ENCODE measurements at places on chromosomes 13 and 19. TPM values are rescaled to one million over a fixed set of nuclear protein-coding genes. Genes with fewer than 3 reads are reported as not detected.

GRCh38 chr13:29791997-29792780, 58.2 kb downstream of the UBL3 start:
- DNase-seq, result no peak
- no peak overlapping the region for H3K4me3 ChIP-seq
- H3K36me3 ChIP-seq, result no peaks in the 10 kb centered on the region
- no peaks in the 10 kb centered on the region for H3K27me3 ChIP-seq
- H3K4me1 ChIP-seq, result peaks cover 8% of the 10 kb centered on the region

DNA sequence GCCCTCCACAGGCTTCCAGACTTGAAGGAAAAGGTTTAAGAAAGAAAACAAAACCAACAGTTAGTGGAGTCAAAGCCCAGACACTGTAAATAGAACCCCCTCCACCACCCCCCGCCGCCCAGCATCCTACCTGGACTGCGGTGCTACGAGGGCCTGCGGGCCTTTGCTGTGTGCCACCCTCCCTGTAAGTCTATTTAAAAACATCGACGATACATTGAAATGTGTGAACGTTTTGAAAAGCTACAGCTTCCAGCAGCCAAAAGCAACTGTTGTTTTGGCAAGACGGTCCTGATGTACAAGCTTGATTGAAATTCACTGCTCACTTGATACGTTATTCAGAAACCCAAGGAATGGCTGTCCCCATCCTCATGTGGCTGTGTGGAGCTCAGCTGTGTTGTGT, 6.3 kb upstream of the GARIN5A start:
- peaks cover 3% of the 10 kb centered on the region for H3K36me3 ChIP-seq
- no peak overlapping the region for H3K27ac ChIP-seq
- no peak overlapping the region for H3K4me3 ChIP-seq
- no peaks in the 10 kb centered on the region for H3K27me3 ChIP-seq

GRCh38 chr13:94455414-94455813, 24.1 kb downstream of the DCT start:
- no peaks in the 10 kb centered on the region for H3K36me3 ChIP-seq
- peak overlapping the region; percentile 25 for H3K27ac ChIP-seq
- H3K27me3 ChIP-seq, result no peaks in the 10 kb centered on the region
- no peak overlapping the region for H3K4me3 ChIP-seq
- no peak for DNase-seq

DNA sequence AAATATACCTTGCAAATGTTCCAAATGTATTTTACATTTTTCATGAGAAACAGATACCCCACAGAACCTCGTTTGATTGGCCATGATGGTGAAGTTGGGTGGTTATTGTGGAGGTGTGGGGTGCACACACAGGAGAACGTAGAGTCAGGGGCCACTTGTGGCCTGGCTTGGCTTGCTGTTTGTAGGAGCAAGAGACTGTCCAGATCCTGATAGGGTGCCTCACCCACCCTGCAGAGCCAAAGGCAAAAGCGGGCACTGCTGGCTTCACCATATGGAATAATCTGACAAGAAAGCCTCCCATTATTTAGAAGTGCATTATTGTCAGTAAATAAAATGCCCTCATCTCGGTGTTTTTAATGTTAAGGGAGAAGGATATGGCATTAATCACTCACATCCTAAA, 330.2 kb downstream of the TEX29 start:
- H3K36me3 ChIP-seq, result no peaks in the 10 kb centered on the region
- no peak overlapping the region for H3K4me3 ChIP-seq

Gene SBSN
- total RNA-seq, result not detected

GRCh38 chr19:43506629-43507028, 2.1 kb upstream of the PHLDB3 start:
- DNase-seq, result no peak
- H3K36me3 ChIP-seq, result peaks cover 8% of the 10 kb centered on the region
- no peak overlapping the region for H3K4me3 ChIP-seq
- no peaks in the 10 kb centered on the region for H3K4me1 ChIP-seq
- H3K27me3 ChIP-seq, result no peaks in the 10 kb centered on the region

Gene ZNF14
- total RNA-seq, result 0.25 TPM

Gene PRRG2
- 5.9 TPM for total RNA-seq

- no peak for DNase-seq
- no peaks in the 10 kb centered on the region for H3K36me3 ChIP-seq
- H3K27ac ChIP-seq, result no peak overlapping the region
These were observed 97.8 kb downstream of the KLF12 start for GRCh38 chr13:74036373-74036772.

DNA sequence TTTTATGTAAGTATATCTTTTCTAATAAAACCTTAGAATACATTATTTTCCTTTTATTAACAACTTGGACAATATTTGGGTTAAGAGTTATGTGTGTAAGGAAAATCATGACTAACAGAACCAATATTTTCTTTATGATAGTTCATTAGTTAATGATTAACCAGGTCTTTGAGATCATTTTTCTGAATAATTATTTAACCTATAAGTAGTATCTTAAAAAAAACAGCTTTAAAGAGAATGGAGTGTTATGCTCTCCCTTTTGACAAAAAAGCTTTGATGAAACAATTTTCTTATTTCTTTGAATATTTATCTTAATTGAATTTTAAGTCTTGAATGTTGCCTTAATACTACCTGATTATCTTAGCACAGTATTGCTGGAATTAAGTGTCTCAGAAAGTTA, 3.8 kb downstream of the SLAIN1 start:
- H3K4me1 ChIP-seq, result no peaks in the 10 kb centered on the region
- DNase-seq, result no peak
- H3K4me3 ChIP-seq, result no peak overlapping the region
- H3K27ac ChIP-seq, result no peak overlapping the region
- no peaks in the 10 kb centered on the region for H3K27me3 ChIP-seq
- H3K36me3 ChIP-seq, result no peaks in the 10 kb centered on the region

Gene BEST2
- total RNA-seq, result not detected

DNA sequence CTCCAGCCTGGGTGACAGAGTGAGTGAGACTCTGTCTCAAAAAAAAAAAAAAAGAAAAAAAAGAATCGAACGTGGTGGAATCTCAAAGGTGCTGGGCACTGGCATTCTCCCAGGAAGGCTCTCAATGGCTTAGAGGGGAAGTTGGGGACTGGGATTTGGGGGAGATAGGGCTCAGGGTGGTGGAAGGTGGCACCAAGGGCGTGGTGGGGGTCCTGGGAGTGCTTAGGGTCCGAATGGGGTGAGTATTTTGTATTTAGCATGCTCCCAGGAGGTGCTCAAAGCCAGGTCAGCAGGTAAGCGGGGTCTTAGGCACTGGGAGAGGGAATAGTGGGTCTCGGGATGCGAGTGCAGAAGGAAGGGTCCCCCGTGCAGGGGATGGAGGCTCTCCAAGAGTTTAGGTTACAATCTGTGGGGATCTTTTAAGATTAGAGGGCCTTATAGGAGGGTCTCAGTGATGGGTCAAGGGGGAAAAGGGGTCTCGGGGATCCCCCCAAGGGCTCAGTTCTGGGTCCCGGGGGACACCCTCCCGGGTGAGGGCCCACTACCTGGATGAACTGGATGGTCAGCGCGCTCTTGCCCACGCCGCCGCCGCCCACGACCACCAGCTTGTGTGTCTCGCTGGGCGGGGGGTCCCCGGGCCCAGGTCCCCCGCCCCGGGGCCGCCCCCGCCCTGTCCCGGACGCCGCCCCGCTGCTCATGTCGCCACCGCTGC, 386 bp downstream of the RRAS start:
- peak overlapping the region; percentile 78 for H3K27ac ChIP-seq
- no peaks in the 10 kb centered on the region for H3K27me3 ChIP-seq
- H3K36me3 ChIP-seq, result no peaks in the 10 kb centered on the region
- H3K4me3 ChIP-seq, result peak overlapping the region; percentile 62

DNA sequence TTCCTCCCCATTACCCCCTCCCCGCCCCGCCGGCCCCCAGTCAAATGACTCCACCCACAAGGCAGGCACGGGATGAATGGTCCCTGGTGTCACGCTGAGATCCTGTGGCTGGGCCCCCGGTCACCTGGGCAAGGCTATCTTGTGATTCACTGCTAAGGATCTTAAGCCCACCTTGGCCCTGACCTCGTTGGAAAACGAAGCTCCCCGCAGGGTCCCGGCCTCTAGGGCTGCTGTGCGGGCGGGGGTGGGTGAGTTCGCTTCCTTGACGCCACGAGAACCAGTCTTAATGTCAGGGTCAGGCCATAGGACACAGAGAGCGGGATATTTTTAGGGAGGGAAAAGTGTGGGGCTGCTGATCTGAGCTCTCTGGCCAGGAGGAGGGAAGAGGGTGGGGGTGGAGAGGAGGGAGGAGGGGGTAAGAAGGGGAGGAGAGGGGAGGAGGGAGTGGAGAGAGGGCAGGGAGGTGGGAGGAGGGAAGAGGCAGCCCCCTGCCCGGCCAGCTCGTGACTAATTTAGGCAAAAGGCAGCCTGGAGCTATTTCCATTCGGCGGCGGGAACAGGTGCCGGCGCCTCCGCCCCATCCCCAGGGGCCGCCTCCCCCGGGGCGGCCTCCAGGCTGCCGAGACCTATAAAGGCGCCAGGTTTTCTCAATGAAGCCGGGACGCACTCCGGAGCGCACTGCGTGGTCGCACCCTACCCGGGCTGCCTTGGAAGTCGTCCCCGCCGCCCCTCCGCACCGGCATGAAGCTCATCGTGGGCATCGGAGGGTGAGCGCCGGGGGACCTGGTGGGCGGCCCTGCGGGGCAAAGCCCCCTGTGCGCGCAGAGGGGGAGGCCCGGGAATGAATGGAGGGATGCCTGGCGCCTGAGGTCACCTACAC, at the start of gene NMRK2:
NMRK2 (plus strand) TSS at position 139 of the 880 bp plus-strand sequence; CDS start at position 742, 603 bp downstream.
- no peak within 1 kb of the TSS for H3K4me3 ChIP-seq
- no peaks in the 10 kb centered on the region for H3K27me3 ChIP-seq
- no peaks in the 10 kb centered on the region for H3K4me1 ChIP-seq
- H3K27ac ChIP-seq, result no peak within 1 kb of the TSS

DNA sequence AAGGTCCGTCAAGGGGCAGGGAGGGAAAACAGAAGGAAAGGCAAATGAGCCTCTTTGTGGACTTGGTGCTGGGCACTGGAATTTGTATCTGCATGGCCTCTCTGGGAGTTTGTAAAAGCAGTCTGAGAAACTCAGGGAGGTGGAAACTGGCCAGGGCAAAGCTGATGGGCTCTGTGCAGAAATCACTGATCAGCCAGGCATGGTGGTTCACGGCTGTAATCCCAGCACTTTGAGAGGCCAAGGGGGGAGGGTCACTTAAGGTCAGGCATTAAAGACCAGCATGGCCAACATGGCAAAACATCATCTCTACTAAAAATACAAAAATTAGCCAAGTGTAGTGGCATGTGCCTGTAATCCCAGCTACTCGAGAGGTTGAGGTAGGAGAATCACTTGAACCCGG, 369.9 kb upstream of the ZNF507 start:
- H3K36me3 ChIP-seq, result no peaks in the 10 kb centered on the region
- H3K4me1 ChIP-seq, result no peaks in the 10 kb centered on the region
- DNase-seq, result no peak
- no peak overlapping the region for H3K4me3 ChIP-seq

GRCh38 chr19:44951179-44952159, 3.7 kb upstream of the CLPTM1 start:
- H3K36me3 ChIP-seq, result no peaks in the 10 kb centered on the region
- H3K4me1 ChIP-seq, result peaks cover 46% of the 10 kb centered on the region
- H3K4me3 ChIP-seq, result no peak overlapping the region
- peak overlapping the region; percentile 52 for H3K27ac ChIP-seq
- H3K27me3 ChIP-seq, result no peaks in the 10 kb centered on the region
- peak; percentile 84 for DNase-seq

GRCh38 chr13:35732565-35732964, 256.1 kb upstream of the MAB21L1 start:
- no peak for DNase-seq
- no peaks in the 10 kb centered on the region for H3K27me3 ChIP-seq
- no peaks in the 10 kb centered on the region for H3K4me1 ChIP-seq
- no peak overlapping the region for H3K27ac ChIP-seq
- no peak overlapping the region for H3K4me3 ChIP-seq

- no peaks in the 10 kb centered on the region for H3K27me3 ChIP-seq
- no peak overlapping the region for H3K4me3 ChIP-seq
- H3K27ac ChIP-seq, result no peak overlapping the region
- no peaks in the 10 kb centered on the region for H3K4me1 ChIP-seq
These were observed 50.6 kb downstream of the XPO4 start for GRCh38 chr13:20851844-20852402.

GRCh38 chr19:55649268-55650125, 1.5 kb downstream of the CCDC106 start:
- H3K4me3 ChIP-seq, result no peak overlapping the region
- H3K4me1 ChIP-seq, result peaks cover 16% of the 10 kb centered on the region
- no peaks in the 10 kb centered on the region for H3K27me3 ChIP-seq
- DNase-seq, result no peak
- no peak overlapping the region for H3K27ac ChIP-seq

Gene GGACT
- total RNA-seq, result 4.7 TPM

DNA sequence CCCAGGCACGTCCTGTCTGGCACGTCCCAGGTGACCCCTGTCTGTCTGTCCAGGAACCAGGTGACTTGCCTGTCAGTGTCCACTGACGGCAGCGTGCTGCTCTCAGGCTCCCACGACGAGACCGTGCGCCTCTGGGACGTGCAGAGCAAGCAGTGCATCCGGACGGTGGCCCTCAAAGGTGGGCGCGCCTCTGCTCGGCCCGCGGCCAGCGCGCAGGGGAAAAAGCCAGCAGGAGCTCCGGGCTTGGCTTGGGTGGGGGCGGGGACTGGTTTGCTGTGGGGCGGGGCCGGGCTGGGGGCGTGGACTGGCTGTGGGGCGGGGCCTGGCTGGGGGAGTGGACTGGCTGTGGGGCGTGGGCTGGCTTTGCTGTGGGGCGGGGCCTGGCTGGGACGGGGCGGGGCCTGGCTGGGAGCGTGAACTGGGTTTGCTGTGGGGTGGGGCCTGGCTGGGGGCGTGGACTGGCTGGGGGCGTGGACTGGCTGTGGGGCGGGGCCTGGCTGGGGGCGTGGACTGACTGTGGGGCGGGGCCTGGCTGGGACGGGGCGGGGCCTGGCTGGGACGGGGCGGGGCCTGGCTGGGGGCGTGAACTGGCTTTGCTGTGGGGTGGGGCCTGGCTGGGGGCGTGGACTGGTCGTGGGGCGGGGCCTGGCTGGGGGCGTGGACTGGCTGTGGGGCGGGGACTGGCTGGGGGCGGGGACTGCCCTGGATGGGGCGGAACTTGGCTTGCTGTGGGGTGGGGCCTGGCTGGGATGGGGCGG, 7.2 kb downstream of the WDR18 start:
- no peaks in the 10 kb centered on the region for H3K27me3 ChIP-seq
- peaks cover 41% of the 10 kb centered on the region for H3K4me1 ChIP-seq
- no peaks in the 10 kb centered on the region for H3K36me3 ChIP-seq
- H3K4me3 ChIP-seq, result no peak overlapping the region
- peak; percentile 40 for DNase-seq

Gene CERS1
- total RNA-seq, result not detected

Gene CBLC
- total RNA-seq, result 17.5 TPM

Gene IL11
- not detected for total RNA-seq

- H3K4me1 ChIP-seq, result peaks cover 5% of the 10 kb centered on the region
- no peak for DNase-seq
- H3K27ac ChIP-seq, result no peak overlapping the region
- no peaks in the 10 kb centered on the region for H3K27me3 ChIP-seq
- H3K36me3 ChIP-seq, result no peaks in the 10 kb centered on the region
These were observed 168.3 kb downstream of the COL4A1 start for GRCh38 chr13:110138700-110139036.

DNA sequence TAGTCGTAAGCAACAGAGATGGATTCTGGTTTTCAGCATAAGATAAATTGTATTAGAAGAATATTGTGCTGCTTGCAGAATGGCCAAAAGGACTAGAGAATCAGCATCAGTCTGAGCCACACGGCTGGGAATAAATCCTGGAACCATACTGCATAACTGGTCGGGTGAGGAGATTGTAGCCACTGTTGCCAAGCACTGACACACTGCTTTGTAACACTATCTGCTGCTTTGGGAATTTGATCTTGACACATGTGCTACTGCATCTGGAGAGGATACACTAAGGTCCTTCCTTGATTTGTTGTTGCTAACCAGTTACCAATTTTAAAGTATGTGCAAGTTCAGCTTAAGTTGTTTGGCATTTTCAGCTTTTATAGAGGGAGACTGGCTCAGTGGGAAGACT, 1.9 kb downstream of the HNRNPA1L2 start:
- no peak overlapping the region for H3K27ac ChIP-seq
- no peak overlapping the region for H3K4me3 ChIP-seq
- no peaks in the 10 kb centered on the region for H3K27me3 ChIP-seq
- no peaks in the 10 kb centered on the region for H3K36me3 ChIP-seq
- no peaks in the 10 kb centered on the region for H3K4me1 ChIP-seq
- DNase-seq, result no peak

Gene TLE6
- 2.3 TPM for total RNA-seq
